Esophagus muscularis mucosa (tissue), 4 donors: ENCODE measurements at places on chromosomes 7 and 10. TPM values are rescaled to one million over a fixed set of nuclear protein-coding genes. Genes with fewer than 3 reads are reported as not detected.

DNA sequence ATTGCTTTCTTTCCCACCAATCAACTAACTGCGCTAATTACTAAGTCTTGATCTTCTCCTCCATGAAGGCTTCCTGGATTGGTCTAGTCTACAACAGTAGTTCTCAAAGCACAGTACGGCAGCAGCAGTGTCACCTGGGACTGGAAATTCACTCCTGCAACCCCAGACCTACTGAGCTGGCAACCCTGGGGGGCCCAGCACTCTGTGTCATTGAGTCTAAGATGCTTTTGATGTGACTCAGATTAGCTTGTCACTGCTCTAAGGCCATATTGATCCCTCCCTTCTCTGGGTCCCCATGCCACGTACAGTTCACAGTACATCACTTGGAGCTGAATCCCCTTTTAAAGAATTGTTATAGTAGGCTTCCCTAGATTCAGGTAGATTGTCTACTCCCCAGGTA, 65.7 kb upstream of the KMT2C start:
- no peak for DNase-seq

GRCh38 chr10:103055105-103055504, 137.0 kb downstream of the CNNM2 start:
- DNase-seq, result no peak

- DNase-seq, result no peak
Measured at GRCh38 chr7:99730238-99730810, 4.7 kb downstream of the CYP3A7 start.

Gene ANK3
- total RNA-seq, result 26.4 TPM

Gene CHST3
- 40.1 TPM for total RNA-seq

GRCh38 chr7:82810558-82811259, 352.0 kb downstream of the PCLO start:
- no peak for DNase-seq

DNA sequence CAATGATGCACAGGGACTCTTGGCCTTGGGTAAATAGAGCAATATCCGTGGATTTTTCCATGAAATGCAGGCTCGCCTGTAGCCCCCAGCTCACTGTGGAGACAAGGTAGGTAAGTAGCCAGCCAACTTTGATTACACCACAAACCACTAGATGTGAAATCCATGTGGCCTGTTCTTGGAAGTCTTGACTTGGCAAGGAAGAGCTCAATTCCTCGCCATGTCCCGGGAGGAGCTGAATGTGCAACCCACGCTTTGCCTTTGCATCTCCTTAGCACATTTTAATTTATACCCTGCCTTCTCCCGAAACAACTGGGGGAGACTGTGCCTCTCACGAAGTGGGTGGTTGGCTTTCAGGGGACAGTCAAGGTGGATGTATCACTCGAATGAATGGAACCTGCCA, 347.7 kb upstream of the MKI67 start:
- DNase-seq, result no peak

Gene NCF1
- 4.5 TPM for total RNA-seq

DNA sequence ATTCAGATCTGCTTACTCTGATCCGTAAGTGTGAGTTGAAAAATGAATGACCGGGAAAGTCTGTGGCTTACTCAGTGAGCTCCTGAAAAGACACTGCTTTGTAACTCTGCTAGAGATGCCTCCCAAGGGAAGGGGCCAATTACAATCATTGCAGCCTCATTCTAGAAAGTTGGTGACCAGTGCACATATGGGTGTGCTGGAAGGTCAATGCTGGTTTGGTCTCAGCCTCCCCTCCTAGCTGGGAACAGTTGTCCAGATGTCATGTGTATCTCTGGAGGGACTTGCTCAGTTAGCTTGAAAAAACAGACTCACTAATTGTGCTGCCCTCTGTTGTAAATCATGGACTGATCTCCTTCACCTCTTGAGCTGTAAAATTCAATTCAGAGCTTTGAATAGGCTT, 405.0 kb downstream of the ADRA2A start:
- DNase-seq, result peak; percentile 78

Gene LIMK1
- 19.3 TPM for total RNA-seq

- peak; percentile 78 for DNase-seq
Measured at GRCh38 chr10:117257721-117258120, 16.8 kb downstream of the SLC18A2 start.

Gene GDF10
- 27.0 TPM for total RNA-seq

GRCh38 chr7:82675396-82675795, 231.8 kb upstream of the CACNA2D1 start:
- no peak for DNase-seq
